ENCODE measurements at places on chromosomes 4 and X. TPM values are rescaled to one million over a fixed set of nuclear protein-coding genes. Genes with fewer than 3 reads are reported as not detected.
A peak's percentile ranks its signal among the peaks of the same experiment; 100 is the strongest.

SSX1 gene
- not detected for total RNA-seq

HEPH gene
- total RNA-seq: 26.2 TPM

CHRNA9 gene
- not detected for total RNA-seq

RLIM gene
- 23.8 TPM for total RNA-seq

LONRF3 gene
- 0.93 TPM for total RNA-seq

SMIM43 gene
- total RNA-seq: not detected

EREG gene
- not detected for total RNA-seq

SSX4 gene
- not detected for total RNA-seq

PTCHD1 gene
- 0.22 TPM for total RNA-seq

NRK gene
- total RNA-seq: 2.7 TPM

VMA21 gene
- 26.0 TPM for total RNA-seq

GRCh38 chrX:1327651-1328304 lies 8.8 kb upstream of the IL3RA start:
- H3K36me3 ChIP-seq: no peaks in the 10 kb centered on the region
- no peaks in the 10 kb centered on the region for H3K4me1 ChIP-seq
- H3K27ac ChIP-seq: no peak overlapping the region
- peaks cover 32% of the 10 kb centered on the region for H3K27me3 ChIP-seq

DNA sequence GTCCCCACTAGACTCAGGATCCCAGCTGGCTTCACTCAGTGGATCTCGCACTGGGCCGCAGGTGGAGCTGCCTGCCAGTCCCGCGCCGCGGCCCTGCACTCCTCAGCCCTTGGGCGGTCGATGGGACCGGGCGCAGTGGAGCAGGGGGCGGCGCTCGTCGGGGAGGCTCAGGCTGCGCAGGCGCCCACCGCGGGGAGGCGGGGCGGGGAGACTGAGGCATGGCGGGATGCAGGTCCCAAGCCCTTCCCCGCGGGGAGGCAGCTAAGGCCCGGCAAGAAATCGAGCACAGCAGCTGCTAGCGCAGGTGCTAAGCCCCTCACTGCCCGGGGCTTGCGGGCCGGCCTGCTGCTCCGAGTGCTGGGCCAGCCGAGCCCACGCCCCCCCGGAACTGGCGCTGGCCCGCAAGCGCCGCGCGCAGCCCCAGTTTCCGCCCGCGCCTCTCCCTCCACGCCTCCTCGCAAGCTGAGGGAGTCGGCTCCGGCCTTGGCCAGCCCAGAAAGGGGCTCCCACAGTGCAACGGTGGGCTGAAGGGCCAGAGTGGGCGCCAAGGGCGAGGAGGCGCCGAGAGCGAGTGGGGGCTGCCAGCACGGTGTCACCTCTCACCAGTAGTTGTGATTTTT lies 1038.0 kb downstream of the PCDH19 start:
- no peak for DNase-seq
- H3K4me3 ChIP-seq: no peak overlapping the region
- H3K4me1 ChIP-seq: no peaks in the 10 kb centered on the region
- H3K27me3 ChIP-seq: no peaks in the 10 kb centered on the region

DNA sequence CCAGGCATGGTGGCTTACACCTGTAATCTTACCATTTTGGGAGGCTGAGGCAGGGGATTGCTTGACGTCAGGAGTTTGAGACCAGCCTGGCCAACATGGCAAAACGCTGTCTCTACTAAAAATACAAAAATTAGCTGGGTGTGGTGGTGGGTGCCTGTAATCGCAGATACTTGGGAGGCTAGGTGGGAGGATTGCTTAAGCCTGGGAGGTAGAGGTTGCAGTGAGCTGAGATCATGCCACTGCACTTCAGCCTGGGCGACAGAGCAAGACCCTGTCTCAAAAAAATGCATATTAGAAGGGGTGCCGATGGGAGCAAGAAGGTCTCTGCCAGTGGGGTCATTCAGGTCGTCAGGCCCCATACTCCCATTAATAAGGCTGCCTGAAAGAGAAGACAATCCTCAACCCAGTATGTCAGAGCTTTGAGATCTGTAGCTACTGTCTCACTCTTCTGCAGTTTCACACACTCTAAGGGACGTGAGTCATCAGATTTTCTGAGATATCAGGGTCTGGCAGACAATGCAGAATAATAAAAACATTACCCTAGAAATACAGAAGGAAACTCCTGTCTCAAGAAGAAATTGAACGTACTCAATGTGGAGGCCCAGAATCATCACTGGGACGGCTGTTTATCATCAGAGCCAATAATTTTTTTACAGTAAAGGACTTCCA lies 176.7 kb upstream of the FAT1 start:
- H3K4me3 ChIP-seq: no peak overlapping the region
- DNase-seq: no peak
- no peaks in the 10 kb centered on the region for H3K36me3 ChIP-seq
- no peak overlapping the region for H3K27ac ChIP-seq

DNA sequence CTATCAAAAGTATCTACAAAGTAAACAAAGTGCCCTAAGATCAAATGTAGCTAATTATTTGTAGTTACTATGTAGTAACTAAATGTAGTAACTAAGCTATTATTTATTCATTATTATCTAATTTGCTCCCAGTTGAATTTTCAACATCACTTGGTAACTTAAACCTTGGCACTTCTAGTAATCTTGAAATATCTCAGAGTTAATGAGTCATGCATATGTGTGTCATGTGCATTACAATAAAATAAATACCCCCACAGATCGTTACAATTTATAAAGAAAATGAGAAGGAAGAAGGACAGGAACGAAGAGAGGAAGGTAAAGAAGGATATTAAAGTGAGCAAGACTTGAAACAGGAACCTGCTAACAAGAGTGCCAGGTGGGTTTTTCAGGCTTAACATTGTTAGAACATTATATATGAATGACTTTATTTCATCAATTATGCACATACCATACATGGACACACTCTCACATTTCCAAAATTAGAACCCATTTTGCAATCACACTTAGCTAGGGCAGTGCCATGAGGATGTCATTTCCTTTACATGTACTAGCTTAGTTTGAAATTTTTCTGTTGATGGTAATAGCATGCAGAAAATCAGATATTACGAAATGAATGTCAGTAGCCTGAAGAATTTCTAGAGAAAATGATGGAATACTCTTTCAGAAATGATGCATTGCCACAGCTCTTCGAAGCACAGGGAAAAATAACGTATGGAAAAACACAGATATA lies 1670.4 kb upstream of the AGA start:
- no peak for DNase-seq
- no peaks in the 10 kb centered on the region for H3K27me3 ChIP-seq
- no peak overlapping the region for H3K27ac ChIP-seq
- H3K36me3 ChIP-seq: no peaks in the 10 kb centered on the region

GRCh38 chr4:15375667-15376066 lies 52.2 kb upstream of the C1QTNF7 start:
- no peaks in the 10 kb centered on the region for H3K36me3 ChIP-seq
- no peaks in the 10 kb centered on the region for H3K27me3 ChIP-seq
- DNase-seq: no peak
- H3K27ac ChIP-seq: peak overlapping the region; percentile 76
- peaks cover 18% of the 10 kb centered on the region for H3K4me1 ChIP-seq

GRCh38 chrX:49103637-49104036 lies 19.9 kb downstream of the GPKOW start:
- no peak overlapping the region for H3K27ac ChIP-seq
- H3K4me3 ChIP-seq: no peak overlapping the region
- no peaks in the 10 kb centered on the region for H3K27me3 ChIP-seq
- H3K4me1 ChIP-seq: peaks cover 11% of the 10 kb centered on the region
- DNase-seq: no peak

DNA sequence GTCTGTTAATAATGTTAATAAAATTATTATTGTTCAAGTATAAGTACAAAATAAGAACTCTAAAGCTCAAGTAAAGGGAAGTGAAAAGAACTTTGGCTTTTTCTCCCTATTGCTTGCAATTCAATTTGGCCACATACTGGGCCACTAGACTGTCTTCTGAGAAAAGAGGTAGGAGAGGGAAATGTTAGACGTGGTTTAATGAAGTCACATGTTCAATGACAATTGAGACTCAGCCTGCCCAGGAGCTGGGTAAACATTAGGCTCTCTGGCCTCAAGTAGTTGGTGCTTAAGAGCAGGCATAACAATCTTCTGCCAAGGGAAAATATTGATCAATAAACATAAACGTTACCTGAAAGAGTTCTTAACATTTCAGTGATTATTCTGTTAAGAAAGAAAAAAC lies 15.1 kb upstream of the PRSS12 start:
- no peaks in the 10 kb centered on the region for H3K4me1 ChIP-seq
- H3K27me3 ChIP-seq: peaks cover 22% of the 10 kb centered on the region
- DNase-seq: no peak
- no peak overlapping the region for H3K27ac ChIP-seq

- no peaks in the 10 kb centered on the region for H3K27me3 ChIP-seq
- no peak for DNase-seq
- H3K4me1 ChIP-seq: no peaks in the 10 kb centered on the region
- H3K36me3 ChIP-seq: no peaks in the 10 kb centered on the region
- no peak overlapping the region for H3K4me3 ChIP-seq
- H3K27ac ChIP-seq: no peak overlapping the region
Measured at GRCh38 chr4:120508036-120508435, 414.5 kb downstream of the PRDM5 start.

- H3K4me1 ChIP-seq: no peaks in the 10 kb centered on the region
- H3K4me3 ChIP-seq: no peak overlapping the region
- no peak for DNase-seq
- no peaks in the 10 kb centered on the region for H3K36me3 ChIP-seq
- no peaks in the 10 kb centered on the region for H3K27me3 ChIP-seq
Measured at GRCh38 chrX:13051529-13052172, 7.2 kb upstream of the FAM9C start.

DNA sequence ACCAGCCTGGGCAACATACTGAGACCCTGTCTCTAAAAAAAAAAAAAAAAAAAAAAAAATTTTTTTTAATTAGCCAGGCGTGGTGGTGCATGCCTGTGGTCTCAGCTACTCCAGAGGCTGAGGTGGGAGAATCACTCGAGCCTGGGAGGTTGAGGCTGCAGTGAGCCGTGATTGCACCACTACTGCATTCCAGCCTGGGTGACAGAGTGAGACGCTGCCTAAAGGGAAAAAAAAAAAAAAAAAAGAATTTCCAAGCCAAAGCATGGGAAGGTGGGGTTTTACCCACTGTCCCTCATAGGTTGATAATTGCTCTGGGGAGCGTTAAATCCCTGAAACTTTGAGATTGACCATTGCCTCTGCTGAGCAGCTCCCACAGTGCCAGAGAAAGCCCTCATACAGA lies 427.5 kb downstream of the BCOR start:
- no peak overlapping the region for H3K27ac ChIP-seq
- no peaks in the 10 kb centered on the region for H3K4me1 ChIP-seq
- no peak for DNase-seq
- H3K27me3 ChIP-seq: no peaks in the 10 kb centered on the region

DNA sequence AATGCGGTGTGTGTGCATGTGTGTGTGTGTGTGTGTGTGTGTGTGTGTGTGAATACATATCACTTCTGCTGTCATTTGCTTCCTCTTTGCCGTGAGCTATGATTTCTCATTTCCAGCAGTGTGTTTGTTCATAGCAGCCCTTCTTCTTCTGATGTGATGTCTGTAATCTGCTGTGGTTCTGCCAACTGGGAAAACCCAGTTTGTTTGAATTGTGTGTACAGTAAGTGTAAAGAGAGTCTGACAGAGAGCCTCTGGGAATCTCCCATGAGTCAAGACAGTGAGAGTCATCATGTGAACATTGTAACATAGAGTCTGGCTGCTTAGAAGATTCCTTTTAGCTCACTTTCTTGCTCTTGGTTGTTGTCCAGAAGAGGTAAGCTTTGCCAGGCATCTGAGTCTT lies 8.4 kb upstream of the NWD2 start:
- peaks cover 28% of the 10 kb centered on the region for H3K27me3 ChIP-seq
- H3K4me3 ChIP-seq: no peak overlapping the region
- no peak for DNase-seq
- no peaks in the 10 kb centered on the region for H3K36me3 ChIP-seq

GRCh38 chr4:40531636-40532023 lies 98.0 kb downstream of the RBM47 start:
- no peaks in the 10 kb centered on the region for H3K36me3 ChIP-seq
- no peak overlapping the region for H3K27ac ChIP-seq
- H3K27me3 ChIP-seq: no peaks in the 10 kb centered on the region
- no peak overlapping the region for H3K4me3 ChIP-seq
- no peaks in the 10 kb centered on the region for H3K4me1 ChIP-seq

- H3K27ac ChIP-seq: no peak overlapping the region
- no peaks in the 10 kb centered on the region for H3K27me3 ChIP-seq
- peaks cover 18% of the 10 kb centered on the region for H3K4me1 ChIP-seq
Measured at GRCh38 chr4:141425124-141425523, 204.4 kb downstream of the ZNF330 start.

DNA sequence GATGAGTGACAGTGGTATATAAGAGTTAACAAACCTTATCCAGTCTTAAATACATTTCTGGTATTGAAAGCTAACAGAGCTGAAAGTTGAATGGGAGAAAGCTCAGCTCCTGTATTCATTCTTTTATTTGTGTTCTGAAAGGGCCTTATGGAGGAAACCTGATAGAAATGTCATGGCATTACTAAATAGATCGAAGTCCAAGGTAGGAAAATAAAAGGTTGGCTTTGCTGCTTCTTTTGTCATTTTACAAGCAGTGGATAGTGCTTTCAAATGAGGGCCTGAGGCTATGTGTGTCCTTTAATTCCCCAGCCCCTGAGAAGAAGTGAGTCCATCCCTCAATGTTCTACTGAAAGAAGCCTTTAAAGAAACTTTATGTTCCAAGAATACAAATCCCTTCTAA lies 974.3 kb upstream of the INTU start:
- no peak overlapping the region for H3K27ac ChIP-seq
- no peaks in the 10 kb centered on the region for H3K36me3 ChIP-seq
- no peak for DNase-seq
- no peaks in the 10 kb centered on the region for H3K27me3 ChIP-seq

DNA sequence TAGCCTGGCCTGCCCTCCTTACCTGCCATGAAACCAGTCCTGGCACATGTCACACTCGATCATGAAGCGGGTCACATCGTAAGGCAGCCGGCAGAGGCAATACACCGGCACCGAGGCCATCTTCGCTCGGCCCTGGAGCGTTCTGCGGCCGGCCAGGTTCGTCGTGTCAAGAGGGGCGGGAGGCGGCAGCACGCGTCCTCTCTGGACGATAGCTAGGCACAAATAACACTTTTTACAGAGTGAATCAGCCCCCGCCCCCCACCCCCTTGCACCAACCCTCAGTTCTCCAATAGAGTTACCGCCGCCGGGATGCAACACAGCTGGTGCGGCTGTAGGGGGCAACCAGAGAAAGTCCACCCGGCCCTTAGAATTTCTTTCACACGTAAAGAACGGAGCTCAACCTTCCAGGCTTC lies 1.7 kb downstream of the PHF8 start:
- no peaks in the 10 kb centered on the region for H3K27me3 ChIP-seq
- H3K36me3 ChIP-seq: peaks cover 17% of the 10 kb centered on the region
- peak overlapping the region; percentile 94 for H3K27ac ChIP-seq
- peaks cover 4% of the 10 kb centered on the region for H3K4me1 ChIP-seq
- peak overlapping the region; percentile 76 for H3K4me3 ChIP-seq

- no peak overlapping the region for H3K4me3 ChIP-seq
- no peaks in the 10 kb centered on the region for H3K4me1 ChIP-seq
- no peaks in the 10 kb centered on the region for H3K27me3 ChIP-seq
- no peak for DNase-seq
Measured at GRCh38 chrX:108268434-108269080, 169.7 kb downstream of the COL4A6 start.

DNA sequence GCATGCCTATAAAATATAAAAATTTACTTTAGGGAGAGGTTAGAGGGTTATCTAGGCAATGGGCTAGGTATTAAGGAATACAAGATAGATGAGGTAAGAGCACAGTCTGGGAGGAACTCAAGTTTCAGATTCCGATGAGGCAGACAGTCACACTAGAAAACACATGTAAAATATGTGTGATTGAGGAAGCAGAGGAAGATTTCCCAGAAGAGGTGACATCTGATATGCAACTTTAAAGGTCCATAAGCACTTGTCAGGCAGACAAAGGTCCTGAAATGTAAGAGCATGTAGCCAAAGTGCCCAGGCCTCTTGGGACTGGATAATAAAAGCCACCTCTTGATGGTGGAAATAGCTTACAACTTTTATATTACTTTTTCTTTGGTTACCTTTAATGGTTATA lies 81.1 kb upstream of the AADAT start:
- H3K36me3 ChIP-seq: no peaks in the 10 kb centered on the region
- no peak overlapping the region for H3K27ac ChIP-seq
- H3K27me3 ChIP-seq: no peaks in the 10 kb centered on the region
- H3K4me3 ChIP-seq: no peak overlapping the region
